Head of caudate nucleus (tissue), 42 donors: ENCODE measurements at places on chromosomes 16 and 17.

DNA sequence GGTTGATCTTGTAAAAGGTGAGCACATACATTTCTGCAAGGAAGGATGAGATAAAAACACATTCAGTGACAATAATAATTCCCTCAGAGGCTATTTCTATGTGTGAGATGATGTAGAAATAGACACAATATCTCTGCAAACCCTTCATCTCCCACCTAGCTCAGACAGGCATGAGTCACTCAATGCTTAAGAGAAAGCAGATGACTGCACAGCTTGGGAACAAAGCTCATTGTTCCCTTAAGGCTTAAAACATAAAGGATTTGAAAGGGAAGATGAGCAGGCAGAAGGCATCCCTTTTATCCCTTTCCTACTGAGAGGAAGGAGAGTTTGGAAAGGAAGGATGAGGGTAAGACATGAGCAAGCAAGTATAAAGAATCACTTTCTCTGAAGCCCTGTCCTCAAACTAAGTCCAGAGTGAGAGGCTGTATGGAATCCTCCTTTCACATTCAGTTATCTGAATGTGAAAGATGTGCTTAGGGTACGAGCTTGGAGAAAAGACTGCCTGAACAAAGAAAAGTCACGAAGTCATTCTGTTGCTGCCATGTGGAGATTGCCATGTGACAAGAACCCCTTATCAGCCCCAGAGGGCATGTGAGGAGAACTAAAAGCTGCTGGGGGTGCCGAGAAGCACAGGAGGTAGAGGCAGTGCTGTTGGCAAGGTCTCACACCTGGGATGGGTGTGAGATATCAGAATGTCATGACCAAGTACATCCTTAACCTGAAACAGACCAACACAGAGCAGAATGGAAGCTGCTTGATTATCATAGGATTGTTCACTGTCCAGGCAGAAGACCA is 58.2 kb downstream of the CNTNAP4 start:
- DNase-seq = no peak

GRCh38 chr17:80819422-80820164 is 172.0 kb upstream of the CHMP6 start:
- DNase-seq = no peak

DNA sequence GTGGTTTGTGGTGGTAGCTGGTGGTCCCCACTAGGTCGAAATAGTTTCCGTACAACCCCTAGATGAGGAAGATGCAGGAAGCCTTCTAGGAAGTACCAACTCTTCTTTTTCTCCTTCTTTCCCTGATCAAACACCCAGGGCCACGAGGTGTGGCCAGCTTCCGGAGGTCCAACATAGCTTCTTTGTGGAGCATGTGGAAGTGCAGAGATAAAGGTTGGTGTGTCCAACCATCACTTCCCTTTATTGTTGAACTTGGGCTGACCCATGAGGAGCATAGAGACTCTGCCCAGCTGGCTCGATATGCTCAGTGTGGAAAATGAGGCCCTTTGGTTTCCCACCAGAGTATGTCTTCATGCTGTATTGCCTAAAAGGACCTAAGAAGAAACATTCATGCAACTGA is 6.3 kb upstream of the RGS9 start:
- no peak for DNase-seq

DNA sequence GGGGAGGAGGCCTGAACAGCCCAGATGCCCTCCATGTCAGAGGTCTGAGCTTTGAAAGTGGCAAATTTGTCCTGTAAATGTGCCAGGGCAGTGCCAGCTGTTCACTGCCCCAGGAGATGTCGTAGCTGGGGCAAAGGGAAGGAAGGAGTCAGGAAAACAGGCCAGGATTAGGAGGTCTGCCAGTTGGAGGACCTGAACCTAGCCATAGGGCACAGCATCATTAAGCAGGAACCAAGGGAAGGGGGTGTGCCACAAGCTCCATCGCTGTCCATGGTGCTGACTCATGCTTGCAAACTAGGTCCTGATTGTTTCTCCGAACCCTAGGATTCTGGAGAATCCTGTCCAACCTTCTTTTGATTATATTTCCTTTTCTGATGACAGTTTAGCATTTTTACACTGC is 124.2 kb downstream of the TMEM132E start:
- no peak for DNase-seq

GRCh38 chr16:84090211-84090610 is 26.5 kb downstream of the MBTPS1 start:
- DNase-seq = peak; percentile 51

DNA sequence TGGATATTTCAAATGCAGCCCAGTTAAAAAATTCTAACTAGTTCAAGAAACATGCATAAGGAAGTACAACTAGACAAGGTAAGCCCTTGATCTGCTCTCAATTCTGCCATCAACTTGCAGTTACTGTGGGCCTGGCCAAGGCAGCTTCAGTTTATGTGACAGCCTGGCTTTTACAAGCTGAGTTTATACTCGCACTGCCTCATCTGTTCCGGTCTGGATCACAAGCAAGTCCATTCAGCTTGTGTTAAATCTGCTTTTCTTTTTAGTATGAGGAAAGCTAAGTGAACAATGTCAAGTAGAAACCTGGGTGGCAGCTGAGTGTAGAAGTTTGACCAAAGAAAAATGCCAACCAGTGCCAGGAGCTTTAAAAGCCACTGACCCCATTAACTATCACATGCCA is 76.6 kb upstream of the CORO6 start:
- no peak for DNase-seq

DNA sequence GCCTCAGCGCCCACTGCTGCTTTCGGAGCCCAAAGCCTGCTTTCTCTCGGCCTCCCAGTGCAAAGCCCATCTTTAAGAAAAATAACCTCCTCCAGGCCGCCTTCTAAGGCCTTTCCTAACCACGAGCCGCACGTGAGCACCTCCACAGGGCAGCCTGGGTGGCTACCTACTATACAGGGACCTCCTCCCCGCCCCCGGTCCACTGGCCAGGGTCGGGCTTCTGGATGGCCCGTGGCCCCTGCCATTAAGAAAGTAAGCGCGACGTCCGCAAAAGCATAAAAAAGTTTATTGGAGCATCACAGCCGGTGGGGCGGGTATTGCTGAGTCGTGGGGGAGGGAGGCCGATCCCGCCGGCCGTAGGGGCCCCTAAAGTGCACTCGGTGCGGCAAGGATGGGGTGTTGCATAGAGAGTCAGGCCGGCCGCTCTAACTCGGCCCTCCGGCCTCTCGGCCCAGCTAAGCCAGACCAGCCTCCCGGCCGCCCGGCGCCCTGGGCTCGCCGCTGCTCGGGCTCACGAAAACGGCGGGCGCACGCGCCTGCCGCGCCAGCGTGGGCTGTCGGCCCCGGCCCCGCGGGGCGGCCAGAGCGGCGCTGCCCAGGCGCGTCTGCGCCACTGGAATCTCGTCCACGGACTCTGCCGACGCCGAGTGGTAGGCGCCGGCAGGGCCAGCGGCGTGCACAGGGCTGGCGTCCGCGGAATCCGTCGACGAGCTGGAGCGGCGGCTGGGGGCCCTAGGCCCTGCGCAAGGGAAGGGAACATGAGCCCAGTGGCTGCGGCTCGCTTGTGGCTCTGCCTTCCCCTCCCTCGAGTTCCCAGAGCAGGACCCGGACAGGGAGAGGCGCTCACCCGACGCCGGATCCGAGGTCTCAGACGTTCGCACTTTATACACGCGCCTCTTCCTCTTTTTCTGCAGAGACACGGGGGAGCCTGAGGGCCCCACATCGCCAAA is 1.1 kb upstream of the TPPP3 start:
- no peak for DNase-seq

DNA sequence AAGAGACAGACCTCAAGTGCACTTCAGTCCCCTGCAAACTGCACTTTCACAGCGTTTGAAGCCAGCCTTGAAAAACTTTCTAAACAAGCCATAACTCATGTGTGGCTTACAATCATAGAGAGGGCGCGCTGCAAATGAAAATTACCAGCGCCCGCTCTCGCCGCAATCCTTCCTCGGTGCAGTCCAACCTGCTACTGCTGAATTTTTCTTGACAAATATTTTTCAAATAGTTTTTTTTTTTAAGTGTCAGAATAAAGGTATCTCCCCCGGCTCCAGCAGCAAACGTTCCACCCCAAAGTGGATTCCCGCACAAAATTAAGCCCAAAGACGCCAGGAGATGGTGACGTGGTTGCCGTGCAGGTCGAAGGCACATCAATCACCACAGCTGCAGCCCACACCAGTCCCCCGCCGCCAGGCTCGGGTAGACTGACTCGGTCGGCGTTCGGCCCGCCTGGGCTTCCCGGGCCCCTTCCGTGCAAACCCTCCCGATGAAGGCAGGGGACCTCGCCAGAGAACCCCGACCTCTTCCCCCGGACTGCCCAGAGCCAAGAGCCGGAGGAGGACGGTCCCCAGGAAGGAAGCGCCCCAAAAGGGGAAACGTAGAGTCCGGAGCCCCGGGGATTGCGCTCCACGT is 630 bp downstream of the GRB2 start:
- peak; percentile 47 for DNase-seq

DNA sequence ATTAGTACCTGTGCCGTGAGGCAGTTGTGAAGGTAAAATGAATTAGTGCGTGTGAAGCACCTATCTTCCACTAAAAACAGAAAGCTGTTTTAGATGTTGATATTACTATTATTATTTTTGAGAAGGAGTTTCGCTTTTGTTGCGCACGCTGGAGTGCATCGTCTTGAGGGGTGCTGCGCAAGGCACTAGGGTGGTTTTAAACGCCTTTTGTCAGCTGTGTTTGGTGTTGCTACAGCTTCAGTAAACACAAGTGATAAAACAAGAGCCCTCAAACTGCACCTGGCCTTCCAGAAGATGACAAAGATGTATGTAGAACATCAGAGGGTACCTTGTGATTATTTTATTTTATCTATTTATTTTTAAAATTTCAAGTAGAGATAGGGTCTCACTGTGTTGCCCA is 38.2 kb downstream of the PLCG2 start:
- DNase-seq = no peak

DNA sequence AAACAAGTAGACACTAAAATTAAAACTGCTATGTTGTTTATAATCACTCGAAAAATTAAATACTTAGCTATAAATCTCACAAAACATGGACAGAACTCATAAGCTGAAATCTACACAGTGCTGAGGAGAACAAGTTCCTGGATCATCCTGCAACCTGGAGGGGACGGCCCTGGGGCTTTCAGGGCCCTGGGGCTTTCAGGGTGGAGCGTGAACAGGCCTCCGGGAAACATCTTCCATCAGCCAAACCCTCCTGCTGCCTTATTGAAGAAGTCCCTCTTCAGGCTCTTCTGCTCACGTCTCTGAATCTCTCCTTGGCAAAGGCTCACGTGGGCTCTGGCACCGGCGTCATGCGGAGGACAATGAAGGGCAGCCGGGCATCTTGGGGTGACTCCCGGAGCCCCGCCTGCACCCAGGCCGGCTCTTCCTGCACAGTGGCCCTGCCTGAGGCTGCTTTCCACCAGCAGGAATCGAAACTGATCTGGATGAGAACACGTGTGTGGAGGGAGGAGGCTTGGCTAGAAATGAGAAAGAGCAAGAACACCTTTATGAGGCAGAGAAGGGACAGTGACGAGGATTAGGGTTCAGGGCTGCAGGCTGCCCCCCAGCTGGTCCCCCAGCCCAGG is 127.3 kb downstream of the CDRT15L2 start:
- no peak for DNase-seq

GRCh38 chr17:83127431-83128160 is 48.2 kb downstream of the METRNL start:
- no peak for DNase-seq

DNA sequence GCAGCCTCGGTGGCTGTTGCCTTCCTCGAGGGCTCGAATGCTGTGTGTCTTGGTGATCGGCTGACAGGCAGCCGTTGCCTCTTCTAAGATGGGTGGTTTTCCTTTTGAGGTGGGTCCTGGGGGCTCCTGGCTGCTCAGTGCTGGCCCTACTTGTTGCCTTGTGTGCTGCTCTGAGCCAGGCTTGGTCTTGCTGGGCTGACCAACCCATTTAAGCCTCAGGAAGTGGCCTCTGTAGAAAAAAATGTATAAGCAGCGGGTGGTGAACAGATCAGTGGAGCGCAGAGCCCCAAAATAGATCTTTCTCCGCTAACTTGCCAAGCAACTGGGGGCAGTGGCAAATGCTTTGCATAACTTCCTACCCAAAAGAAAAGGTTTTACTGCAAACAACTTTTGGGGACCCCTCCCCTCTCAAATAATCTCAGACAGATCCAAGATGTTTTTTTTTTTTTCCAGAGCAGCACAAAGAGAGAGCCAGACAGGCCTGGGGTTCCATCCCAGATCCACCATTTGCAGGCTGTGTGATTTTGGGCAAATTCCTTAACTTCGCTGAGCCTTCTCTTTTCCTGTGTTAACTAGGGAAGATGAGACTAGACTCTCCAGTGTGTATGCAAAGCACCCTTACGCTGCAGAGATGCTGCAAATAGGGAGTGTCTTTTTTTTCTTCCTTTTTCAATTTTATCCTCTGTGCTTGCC is 42.5 kb downstream of the PLCG2 start:
- no peak for DNase-seq

DNA sequence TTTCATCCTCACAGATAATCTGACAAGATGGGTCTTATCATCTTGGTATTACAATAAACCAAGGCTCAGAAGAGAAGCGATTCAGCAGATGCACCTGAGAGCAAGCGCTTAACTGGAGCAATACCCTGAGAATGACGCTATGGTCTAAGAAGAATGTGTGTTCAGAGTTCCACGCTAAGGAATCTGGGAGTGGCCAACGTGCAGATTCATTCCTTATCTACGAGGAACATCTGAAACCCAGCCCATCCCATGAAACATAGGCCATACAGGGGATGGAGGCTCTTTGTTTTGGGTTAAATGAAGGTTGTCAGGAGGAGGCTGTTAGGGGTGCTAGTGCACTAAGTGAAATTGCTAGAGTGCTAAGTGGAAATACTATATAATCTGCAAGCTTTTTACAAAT is 28.5 kb upstream of the KDM8 start:
- no peak for DNase-seq

DNA sequence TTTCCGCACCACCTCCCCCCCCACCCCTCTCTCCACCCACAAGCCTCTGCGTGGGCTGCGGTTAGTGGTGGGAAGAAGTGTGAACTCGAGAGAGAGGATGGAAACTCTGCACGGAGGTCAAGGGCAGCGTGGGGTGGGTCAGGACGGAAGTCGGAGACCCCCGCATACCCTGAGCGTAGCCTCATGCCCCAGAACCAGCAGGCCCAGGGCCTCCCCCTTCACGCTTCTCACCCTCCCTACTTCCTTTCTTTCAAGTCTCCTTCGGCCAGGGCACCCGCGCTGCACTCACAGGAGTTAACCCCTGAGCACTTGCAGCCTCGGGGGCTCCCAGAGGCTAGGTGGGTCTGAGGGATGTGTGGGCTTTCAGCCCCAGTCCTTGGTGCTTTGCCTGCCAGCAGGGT is 9.2 kb downstream of the TBKBP1 start:
- DNase-seq = no peak

DNA sequence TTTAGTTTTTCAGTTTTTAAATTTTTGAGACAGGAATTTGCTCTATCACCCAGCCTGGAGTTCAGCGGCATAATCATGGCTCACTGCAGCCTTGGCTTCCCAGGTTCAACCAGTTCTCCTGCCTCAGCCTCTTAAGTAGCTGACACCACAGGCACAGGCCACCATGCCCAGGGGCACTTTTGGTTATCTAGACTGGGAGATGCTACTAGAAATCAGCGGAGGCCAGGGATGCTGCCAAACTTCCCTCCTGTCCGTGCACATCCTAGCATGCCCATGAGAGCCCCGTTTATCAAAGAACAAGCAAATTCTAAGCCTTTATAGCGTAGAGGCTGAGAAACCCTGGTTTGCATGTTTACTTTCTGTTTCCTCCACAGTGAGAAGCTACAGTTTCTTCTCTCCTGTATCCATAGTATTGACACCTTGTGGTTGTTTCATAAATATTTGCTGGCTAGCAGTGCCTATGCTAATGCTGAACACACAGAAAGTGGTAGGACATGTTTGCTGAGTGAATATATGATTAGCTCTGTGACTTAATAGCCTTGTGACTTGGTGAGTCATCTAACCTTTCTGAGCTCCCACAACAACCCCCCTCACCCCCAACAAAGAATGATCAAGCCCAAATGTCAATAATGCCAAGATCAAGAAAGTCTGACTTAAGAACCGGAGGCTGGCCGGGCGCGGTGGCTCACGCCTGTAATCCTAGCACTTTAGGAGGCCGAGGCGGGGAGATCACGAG is 39.2 kb upstream of the MAF start:
- no peak for DNase-seq
